ENCODE measurements at places on chromosomes 1 and 21.

- DNase-seq = peak; percentile 74
Measured at GRCh38 chr1:166166698-166167571, at the start of gene FAM78B. TSS of gene FAM78B (minus strand) at chr1:166167001. CDS start at chr1:166166248, 753 bp downstream.

DNA sequence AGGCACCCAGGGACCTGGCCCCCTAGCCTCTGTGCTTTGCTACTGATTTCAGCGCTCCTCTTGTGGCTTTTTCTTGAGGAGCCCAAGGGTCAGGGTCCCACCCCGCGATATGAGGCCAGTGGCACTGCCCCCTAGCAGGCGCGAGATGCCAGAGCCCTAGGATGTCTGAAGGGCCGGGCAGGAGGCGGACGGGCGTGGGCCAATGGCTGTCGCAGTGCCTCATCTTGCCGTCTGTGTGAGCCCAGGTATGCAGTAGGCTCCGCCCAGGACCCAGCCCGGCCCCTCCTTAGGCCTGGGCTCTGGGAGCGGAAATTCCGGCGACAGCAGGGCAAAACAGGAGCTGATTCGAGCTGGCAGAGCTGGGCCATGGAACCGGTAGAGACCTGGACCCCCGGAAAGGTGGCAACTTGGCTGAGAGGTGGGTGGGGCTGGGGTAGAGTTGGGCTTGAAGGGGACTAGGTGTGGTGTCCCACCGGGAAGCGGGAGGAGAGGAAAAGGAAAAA is at the start of gene CNKSR1:
Gene CNKSR1 (plus strand): TSS at position 310 of the 503 bp plus-strand sequence. CDS start 57 bp downstream, at position 367.
- no peak for DNase-seq

DNA sequence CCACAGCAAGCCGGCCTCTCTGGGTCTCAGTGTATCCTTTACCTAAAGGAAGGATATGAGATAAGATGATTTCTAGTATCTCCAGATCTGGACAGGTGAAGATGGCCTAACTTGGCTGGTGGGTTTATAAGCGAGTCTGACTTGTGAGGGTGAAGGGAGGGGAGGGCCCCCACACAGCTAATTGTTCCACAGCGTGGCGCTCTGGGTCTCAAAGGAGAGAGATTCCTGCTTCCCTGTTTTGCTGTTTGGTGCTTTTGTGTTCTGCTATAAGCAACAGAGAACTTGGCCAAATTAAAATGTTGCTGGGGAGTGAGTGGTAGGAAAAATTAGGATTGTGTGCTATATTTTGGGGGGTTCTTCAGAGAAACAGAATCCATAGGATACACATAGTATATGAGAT is 28.9 kb upstream of the NLRP3 start:
- no peak for DNase-seq

DNA sequence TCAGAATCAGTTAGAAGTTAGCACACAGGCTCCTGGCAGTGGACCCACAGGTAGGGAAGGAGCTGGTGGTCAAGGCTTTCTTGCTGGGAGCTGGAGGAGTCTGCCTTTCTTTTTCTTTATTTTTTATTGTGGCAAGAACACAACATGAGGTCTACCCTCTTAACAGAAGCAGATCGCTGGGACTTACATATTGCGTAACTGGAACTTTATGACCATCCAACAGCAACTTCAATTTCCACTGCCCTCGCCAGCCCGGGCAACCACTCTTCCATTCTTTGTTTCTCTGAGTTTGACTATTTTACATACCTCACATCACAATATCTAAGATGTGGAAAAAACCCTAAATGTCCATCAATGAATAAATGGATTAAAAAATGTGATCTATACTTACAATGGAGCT is 147.8 kb upstream of the AJAP1 start:
- no peak for DNase-seq

- DNase-seq = no peak
Measured at GRCh38 chr21:36463991-36464390, 15.9 kb downstream of the CLDN14 start.

DNA sequence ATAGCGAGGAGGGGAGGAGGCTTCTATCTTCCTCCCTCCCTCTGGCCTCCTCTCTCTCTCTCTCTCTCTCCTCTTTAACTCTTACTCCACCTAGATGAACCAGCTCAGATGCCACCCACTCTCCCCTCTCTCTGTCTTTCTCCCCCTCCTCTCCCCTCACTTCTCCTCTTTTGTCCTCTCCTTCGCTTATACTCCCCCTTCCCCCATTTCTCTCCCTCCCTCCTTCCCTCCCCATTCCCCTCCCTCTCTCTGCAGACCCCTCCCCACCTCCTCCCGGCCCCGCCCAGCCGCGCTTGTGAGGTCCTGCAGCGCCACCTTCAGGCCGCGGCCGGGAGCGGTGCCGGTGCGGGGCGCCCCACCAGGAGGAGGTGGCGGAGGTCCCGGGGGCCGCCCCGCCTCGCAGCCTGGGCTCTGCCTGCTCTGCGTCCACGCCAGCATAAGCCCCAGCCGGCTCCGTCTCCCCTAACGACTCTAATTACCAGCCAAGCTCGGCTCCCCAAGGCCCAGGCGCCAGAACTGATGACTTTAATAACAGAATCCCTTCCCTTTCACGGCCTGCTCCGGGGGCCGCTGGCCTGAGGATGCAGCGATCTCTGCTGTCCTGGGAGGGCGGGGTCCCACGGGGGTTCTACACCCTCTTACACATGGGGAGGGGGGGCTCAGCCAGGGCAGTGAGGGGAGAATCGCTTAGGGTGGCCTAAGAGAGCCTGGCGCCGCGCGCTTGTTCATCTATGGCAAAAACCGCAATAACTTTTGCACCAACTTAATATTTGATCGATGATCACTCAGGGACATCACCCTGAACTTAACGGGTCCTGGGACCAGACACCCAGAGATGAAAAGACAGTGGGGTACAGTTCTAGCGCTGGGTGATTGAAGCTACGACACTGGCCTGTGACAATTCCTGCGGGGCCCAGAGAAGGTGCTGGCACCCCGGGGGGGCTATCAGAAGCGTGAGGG is 637.3 kb downstream of the MATN1 start:
- DNase-seq = peak; percentile 46

DNA sequence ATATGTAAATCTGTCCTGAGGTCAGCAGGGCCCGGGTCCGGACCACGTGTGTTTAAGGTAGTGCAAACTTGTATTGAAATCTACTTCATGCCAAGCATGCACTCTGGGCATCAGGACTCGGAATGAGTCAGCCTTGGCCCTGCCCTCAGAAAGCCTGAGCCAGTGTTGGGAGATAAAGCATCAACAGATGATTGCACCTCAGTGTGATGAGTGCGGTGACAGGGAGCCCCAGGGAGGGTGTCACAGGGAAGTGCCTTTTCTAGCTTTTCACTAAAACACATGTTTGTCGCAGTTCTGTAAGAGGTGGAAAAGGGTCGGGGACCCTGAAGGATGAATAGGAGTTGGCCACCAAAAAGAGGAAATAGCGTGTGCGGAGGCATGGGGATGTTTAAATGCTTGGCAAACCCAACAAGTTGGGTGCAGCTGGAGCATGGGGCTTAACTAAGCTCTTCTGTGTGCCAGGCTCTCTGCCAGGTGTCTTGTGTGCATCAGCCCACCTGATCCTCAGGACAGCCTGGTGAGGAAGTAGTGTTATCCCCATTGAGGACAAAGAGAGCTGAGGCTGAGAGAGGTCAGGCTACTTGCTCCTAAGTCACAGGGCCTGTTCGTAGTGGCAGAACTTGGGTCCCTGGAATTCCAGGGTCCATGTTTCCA is 48.2 kb upstream of the EPB41 start:
- DNase-seq = no peak

- DNase-seq = no peak
Measured at GRCh38 chr1:217482356-217483102, 148.4 kb downstream of the GPATCH2 start.

DNA sequence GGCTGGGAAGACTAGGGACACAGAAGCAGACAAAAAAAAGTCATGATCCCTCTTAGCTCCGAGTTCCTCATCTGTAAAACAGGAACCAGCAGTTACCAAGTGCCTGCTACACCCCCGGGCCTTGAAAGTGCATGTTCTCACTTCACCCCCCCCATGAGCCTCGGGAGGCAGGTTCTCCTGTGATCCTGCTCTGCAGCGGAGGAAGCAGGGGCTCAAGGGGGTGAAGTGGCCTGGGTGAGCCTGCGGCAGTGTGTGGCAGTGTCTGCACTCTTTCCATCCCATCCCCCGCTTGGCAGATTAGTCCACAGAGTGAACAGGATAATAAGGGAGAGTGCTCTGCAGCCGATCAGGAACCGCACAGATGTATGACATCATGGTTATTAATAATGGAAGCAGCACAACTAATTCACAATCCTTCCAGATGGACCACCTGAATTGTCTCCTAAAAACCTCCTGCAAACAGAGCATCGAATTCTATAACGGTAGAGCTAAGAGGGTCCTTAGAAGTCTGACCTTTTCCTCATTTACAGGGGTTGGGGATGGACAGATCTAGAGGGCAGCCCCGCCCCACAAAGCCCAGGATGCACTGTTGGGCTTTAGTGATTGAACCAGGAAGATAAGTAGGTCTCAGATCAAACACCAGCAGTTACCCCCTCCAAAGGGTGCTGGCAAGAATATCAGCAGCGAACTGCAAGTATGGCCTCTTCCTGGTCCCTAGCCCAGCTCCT is 174.1 kb upstream of the EDN2 start:
- no peak for DNase-seq

GRCh38 chr1:38030596-38031512 is 15.7 kb downstream of the POU3F1 start:
- DNase-seq = no peak

GRCh38 chr1:242005866-242006535 is 7.1 kb upstream of the MAP1LC3C start:
- DNase-seq = no peak

- no peak for DNase-seq
Measured at GRCh38 chr21:32733990-32734613, 6.3 kb upstream of the SYNJ1 start.

GRCh38 chr1:64042331-64043100 is 160.9 kb upstream of the UBE2U start:
- DNase-seq = no peak

DNA sequence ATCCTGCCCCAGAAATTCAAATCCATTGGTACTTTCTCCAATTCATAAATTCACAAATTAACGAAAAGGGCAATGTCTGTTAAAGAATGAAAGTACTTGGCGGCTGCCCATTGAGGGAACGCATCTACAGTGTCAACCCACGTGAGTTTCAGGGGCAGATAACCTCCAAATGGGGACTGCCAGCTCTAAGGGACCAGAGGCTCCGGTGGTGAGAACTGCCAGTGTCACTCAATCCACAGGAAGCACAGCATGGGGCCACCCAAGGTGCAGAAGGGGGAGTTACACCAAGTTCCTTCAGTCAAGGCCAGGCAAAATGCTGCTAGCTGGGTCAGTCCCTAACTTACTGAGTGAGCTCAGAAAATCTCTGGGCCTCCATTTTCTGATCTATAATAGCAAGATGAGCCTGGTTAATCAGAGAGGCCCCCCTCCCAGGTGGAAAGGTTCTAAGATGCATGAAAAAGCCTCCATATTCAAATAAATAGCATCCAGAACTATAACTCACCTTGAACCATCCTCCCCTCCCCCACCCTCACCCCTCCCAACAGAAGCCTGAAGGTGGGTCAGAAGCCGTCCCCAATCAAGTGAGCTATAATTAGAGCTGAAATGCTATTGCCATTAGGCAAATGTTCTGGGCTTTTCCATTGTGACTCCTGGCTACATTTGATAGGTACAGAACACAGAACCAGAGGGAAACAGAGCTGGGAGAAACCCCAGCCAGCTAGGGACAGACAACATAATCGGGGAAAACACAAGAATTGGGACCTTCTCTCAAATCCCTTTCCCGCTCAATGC is 41.7 kb downstream of the LRP8 start:
- DNase-seq = no peak

- DNase-seq = no peak
Measured at GRCh38 chr1:5659606-5660005, 332.6 kb downstream of the NPHP4 start.

GRCh38 chr1:109481646-109482045 is 2.1 kb upstream of the ATXN7L2 start:
- DNase-seq = no peak

GRCh38 chr1:6675941-6676340 is 25.7 kb downstream of the DNAJC11 start:
- DNase-seq = no peak

DNA sequence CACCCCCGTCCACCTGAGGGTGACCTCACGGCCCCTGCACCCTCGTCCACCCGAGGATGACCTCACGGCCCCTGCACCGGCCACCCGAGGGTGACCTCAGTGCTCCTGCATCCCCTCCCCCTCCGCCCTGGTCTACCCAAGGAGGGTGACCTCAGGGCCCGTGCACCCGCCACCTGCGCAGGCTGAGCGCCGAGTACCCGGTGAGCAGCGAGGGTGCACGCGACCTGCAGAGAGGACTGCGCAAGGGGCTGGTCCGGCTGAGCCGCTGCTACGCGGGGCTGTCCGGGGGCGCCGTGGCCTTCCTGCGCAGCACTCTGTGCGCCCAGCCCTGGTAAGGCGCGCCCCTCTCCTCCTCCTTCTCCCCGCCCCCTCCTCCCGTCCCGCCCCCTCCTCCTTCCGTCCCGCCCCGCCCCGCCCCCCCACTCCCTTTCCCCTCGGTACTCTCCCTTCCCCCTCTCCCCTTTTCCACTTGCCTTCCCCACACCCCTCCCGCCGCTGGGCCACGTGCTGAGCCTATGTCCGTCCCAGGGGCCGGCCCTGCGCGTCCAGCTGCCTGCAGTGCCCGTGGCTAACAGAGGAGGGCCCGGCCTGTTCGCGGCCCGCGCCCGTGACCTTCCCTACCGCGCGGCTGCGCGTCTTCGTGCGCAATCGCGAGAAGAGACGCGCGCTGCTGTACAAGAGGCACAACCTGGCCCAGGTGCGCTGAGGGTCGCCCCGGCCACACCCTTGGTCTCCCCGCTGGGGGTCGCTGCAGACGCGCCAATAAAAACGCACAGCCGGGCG is 28.4 kb downstream of the TRIM11 start:
- no peak for DNase-seq

GRCh38 chr21:25925064-25925800 is 190.5 kb downstream of the GABPA start:
- DNase-seq = no peak

DNA sequence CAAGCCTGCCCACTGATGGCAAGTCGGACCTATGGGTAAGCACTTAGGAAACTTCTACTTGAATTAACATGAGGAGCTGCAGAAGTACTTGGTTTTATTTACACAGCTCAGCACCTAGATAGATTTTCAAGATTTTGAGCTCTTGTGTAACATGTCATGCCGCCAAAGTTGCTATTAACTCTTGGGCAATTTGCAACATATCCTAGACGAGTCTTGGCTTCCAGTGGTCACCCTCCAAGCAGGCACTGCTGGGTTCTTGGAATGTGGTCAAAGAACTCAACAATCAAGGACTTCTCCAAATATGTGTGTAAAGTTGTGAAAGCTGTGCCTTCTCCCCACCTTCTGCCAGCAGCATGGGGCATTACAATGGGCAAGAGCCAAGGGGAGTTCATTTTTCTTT is 17.8 kb upstream of the GUCA2B start:
- no peak for DNase-seq

GRCh38 chr1:31795801-31796621 is 19.8 kb downstream of the SPOCD1 start:
- no peak for DNase-seq

GRCh38 chr1:115313182-115313581 is 24.9 kb downstream of the NGF start:
- DNase-seq = no peak

Data from GM12892 (cell line).